ENCODE measurements at places on chromosomes 7 and 10.

- DNase-seq = no peak
Observed at GRCh38 chr7:84921154-84921553, 265.7 kb downstream of the SEMA3D start.

GRCh38 chr10:88045656-88046415 lies 182.4 kb downstream of the PTEN start:
- DNase-seq = no peak

DNA sequence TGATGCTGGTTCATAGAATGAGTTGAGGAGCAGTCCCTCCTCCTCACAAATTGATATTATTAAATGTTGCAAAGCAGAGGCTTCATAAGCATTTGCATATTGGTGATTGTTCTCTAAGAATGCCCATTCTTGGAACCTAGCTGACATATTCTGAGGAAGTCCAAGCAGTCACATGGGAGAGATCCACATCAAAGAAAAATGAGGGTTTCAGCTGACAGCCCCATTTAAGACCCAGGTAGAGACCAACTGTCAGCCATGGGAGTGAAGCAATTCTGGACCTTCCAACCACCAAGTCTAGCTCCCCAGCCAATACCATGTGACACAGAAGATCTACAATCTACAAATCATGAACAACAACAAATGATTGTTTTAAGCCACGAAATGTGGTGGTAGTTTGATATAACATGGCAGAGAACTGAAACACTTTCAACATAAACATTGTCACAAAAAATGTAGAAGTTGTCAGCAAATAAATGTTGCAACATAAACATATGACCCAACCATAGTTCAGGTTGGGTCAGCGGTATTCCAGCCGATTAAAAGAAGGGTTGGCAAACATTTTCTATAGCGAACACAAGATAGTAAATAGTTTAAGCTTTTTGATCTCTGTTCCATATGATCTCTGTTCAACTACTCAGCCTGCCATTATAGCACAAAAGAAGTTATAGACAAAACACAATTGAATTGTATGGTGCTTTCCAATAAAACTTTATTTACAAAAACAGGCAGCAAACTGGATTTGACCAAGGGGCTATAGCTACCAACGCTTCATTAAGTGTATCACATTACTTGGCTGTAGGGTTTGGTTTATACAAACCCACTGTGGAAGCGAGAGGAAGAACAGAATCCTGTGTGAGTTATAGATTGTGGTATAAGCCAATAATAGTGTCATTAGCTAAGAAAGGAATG lies 41.4 kb upstream of the MPP7 start:
- no peak for DNase-seq

DNA sequence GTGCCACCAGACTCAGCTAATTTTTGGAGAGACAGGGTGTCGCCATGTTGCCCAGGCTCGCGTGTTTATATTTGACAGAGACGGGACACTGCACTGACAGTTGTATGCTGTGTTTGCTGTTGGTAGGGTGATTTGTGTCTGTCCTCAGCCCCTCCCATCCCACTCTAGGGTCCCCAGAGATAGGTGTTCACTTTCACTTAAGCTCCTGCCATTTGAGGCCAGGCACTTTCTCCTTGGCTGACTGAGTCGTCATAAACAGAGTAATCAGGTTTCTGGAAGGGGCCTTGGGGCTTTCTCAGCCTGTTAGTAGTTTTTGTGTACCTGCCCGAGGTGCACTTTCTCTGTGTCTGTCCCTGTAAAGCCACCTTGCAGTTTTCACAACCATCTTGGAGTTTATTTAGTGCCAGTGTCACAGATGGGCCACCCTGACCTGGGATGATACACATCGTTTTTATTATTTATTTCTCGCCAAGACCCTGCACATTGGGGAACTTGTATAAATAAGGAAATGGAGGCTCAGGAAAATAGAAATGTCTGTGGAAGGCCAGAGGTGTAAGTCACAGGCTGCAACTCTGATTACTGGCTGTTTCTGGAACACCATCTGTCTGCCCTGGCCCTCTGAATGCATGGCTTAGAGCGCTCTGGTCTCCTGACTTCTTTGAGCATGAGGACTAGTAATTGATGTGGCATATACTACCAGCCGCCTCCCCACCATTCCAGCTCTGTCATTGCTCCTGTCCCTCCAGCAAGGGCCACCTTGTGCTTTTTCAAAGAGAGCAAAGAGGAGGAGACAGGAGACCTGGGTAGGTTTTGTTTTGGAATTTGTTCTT lies 81.9 kb upstream of the PDCD4 start:
- DNase-seq = no peak

GRCh38 chr7:55369427-55370400 lies 4.6 kb downstream of the LANCL2 start:
- peak; percentile 72 for DNase-seq

DNA sequence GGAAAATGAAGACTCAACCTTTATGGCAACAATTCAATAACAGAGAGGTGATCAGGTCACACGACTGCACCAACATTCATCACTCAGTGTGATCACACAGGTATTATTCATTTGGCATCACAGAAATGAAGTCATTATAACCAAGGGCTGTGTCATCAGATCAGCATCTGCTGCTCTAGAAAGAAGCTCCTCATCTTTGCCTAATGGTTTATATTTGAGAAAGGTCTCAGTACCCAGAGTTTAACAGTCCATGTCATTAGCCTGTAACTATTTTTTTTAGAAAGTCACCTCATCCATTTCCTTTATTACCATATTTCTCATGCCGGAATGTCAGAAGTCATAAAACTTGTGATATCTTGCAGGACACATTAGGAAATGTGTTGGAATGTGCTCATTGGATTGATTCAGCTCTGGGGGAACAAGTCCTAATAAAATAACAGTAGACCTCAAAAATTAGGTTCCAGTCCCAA lies 45.1 kb upstream of the PRKG1 start:
- DNase-seq = no peak

DNA sequence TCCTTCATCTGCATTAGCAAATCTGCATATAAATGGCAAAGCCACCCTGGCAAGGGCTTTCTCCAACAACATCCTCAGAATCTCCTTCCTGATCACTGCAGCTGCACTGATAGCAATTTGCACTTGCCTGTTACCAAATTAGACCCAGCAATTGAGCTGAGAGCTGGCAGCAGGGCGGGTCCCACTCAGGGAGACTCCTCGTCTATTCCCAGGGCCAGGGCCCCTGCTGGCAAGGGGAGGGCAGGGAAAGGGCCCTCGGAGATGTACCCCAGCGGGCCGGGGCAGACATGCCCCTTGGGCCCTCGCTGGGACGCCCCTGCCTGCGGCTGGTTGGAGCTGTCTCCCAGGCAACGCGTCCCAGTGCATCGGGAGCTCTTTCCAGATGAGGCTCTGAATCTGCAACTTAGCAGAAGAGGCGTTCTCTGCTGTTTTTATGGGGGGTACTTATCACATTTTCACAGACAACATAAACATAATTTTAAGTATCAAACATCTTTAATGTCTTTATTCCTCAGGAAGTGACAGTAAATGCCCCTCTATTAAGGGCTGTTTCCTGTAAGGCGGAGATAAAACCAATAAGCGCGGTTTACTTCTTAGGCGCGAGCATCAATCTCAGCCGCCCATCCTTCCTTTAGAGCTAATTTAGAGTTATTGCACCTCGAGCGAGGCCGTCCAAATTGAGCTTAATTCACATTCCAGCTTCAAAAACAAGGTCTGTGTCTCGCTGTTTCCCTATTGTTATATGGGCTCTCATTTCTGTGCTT lies 249.0 kb upstream of the PPP2R2D start:
- no peak for DNase-seq

DNA sequence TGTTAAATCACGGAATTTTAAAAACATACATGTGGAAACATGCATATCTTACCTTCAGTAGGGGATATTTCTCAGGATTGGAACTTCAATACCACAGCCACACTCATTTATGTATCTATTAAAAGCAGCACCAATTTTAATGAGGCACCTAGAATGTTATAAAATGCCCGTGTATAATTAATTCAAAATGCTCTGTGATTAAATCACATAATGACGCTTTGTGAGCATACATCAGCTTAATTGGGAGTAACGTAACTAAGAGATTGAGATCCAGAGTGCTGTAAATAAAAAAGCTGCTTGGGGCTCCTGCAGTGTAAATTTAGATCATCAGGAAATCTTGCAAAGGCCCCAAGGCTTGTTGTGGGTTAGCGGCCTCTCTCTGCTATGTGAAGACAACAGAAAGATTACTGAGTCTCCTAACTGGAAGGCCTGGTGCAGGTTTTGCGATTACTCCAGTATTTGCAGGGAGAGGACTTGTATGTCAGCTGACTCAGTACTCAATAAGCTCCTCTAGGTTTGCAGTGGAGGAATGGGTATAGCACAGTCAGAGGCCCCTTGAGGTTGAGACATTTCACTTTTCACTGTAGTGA lies 195.5 kb upstream of the PHYHIPL start:
- DNase-seq = no peak

DNA sequence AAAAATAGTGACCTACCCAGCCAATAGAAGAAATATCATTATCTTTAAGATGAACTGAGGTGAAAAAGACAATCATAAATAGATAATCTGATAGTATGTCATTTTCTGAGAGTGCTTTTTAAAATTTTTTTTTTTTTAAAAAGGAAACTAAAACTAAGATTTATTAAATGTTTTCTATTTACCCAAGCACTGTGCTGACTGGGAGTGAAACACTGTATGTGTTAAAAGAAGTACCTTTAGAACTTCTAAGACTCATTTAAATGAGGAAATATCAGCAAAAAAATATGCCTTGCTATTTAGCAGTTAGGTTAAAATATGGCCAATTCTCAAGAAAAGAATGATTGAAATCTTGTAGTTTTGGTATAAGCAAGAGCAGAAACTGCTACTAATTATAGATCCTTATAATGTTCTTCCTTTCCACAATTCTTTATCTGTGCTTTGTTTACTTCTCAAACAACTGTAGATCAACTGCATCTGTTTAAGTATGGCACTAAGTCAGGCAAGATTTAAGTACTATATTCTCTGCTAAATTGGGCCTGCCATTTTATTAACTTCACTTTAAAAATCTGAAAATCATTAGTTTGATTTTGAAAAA lies 39.5 kb upstream of the WNT2 start:
- no peak for DNase-seq

- DNase-seq = no peak
Observed at GRCh38 chr7:130904031-130904757, 170.2 kb upstream of the KLF14 start.

- no peak for DNase-seq
Observed at GRCh38 chr10:54880996-54881395, 80.0 kb upstream of the PCDH15 start.

DNA sequence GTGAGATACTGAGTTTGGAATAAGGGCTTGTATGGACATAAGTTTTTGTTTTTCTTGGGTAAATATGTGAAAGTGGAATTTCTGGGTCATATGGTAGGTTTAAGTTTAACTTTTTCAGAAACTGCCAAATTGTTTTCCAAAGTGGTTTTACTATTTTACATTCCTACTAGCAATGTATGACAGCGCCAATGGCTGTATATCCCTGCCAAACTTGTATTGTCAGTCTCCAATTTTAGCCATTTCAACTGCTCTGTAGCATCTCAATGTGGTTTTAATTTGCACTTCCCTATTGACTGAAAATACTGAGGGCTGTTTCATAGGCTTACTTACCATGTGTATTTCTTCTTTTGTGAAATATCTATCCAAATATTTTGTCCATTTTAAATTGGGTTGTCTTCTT lies 90.5 kb upstream of the ZNF32 start:
- no peak for DNase-seq

DNA sequence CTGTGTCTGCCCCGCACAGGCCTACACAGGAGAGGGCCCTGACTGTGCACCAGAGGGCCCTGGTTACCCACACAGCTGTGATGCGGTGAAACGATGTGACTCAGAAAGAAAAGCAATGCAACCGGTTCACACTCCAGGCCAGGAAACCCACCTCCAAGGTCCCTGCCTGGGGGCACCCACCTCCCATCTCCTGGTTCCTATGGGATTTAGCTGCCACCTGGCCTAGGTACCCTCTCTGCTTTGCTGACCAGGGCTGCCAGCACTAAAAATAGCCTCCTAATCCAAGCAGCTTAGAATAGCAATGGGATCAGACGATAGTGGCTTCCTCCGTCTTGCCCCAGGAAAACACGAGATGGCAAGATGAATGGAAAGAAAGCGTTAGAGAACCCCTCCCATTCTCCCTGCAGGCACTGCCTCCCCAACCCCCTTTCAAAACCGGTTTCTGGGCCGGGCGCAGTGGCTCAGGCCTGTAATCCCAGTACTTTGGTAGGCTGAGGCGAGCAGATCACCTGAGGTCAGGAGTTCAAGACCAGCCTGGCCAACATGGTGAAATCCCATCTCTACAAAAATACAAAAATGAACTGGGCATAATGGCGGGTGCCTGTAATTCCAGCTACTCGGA lies 12.4 kb downstream of the RBP3 start:
- DNase-seq = no peak

- DNase-seq = no peak
Observed at GRCh38 chr7:148672041-148672440, 26.7 kb upstream of the CUL1 start.

DNA sequence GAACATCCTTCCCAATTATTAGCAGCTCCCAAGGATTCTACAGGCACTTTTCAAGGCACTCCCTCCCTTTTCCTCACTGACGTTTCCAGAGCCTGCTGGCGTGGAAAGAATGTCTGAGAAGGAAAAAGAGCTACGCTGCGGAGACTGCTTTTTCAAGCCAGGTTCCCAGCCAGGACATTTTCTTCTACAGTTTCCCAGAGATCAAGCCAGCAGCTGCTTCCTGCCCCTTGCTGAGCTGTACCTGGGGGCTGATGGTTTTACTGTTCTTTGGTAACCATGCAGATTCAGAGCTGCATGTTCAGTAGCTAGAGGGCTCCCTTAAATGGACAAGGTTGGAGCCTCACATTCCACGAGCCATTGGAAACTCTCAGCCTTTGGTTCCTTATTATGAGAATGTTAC lies 133.4 kb downstream of the EVX1 start:
- DNase-seq = no peak

Data from astrocyte of the cerebellum (primary cell).